ENCODE measurements at places on chromosomes 5 and 9.

GRCh38 chr5:142095035-142095434, 13.5 kb upstream of the NDFIP1 start:
- no peak for DNase-seq

GRCh38 chr5:27252911-27253310, 214.5 kb upstream of the CDH9 start:
- no peak for DNase-seq

GRCh38 chr9:134283111-134283515, 43.1 kb upstream of the RXRA start:
- no peak for DNase-seq

DNA sequence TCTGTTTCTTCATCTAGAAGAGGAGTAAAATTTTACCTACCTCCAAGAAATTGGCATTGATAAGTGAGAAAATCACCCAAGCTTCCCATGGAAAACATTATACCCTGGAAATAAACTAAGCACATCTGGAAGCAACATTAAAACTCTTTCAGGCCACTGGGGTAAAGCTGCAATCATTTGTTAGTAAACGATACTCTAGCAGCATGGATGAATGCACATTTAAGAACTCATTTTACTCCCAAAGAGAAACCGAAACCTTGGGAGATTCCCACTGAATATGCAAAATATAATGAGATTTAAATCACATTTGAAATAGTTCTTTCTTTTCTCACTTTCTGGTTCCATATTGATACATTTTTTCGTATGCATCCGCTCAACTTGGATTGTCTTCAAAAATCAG, 467.5 kb downstream of the EFNA5 start:
- no peak for DNase-seq

DNA sequence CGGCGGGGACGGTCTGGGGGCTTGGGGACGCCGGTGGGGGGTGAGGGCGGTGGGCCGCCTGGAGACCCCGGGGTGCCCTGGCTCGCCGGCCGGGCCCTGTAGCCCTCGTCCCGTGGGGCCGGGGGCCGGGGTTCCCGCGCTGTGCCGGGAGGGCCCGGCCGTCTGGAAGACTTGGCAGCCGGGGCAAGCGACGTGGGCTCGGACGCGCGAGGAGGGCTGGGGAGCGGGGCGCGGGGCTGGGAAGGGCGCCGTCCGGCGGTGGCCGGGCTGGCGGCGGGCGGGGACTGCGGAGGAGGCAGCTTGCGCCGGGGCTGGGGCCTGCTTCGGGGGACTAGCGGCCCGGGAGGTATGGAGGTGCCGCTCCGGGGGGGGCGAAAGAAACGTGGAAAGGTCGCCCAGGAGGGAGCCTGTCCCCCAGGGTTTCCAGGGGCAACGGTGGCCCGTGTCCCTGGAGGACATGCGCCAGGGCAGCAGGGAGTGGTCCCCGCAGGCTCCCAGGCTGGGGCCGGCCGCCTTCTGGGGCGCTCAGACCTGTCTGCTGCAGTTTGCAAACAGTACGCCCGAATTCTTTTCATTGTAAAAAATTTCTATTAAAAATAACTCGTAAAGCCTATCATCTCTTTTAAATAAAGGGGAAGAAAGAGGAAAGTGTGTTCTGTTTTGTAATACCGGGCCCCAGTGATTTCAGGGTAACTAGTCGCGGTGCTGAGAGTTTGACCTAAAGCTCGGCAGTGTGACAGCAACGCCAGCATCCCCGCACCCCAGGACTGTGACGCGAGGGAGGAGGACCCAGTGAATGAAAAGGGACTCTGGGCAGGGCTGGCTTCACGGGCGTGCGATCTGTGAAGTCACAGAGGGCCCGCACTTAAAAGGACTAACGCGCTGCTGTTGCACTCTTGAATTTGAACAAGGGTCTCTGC, 752 bp upstream of the ANKH start:
- DNase-seq, result no peak

DNA sequence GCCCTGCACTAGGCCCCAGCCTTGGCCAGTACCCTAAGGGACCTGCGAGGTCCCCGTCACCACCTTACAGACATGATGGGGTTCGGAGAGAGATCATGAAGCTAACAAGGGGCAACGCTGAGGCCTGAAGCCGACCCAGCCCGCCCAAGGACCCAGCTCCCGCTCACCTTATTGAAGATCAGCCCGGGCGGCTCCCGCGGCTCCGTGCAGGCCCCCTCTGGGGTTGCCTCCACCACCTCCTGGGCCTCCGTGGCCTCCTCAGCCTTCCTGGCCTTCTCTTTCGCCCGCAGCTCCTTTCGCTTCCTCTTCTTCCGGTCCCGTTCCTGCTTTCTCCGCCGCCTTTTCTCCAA, 3.6 kb downstream of the SURF6 start:
- no peak for DNase-seq

- no peak for DNase-seq
These were observed 102.3 kb upstream of the CCDC112 start for GRCh38 chr5:115398719-115399118.

DNA sequence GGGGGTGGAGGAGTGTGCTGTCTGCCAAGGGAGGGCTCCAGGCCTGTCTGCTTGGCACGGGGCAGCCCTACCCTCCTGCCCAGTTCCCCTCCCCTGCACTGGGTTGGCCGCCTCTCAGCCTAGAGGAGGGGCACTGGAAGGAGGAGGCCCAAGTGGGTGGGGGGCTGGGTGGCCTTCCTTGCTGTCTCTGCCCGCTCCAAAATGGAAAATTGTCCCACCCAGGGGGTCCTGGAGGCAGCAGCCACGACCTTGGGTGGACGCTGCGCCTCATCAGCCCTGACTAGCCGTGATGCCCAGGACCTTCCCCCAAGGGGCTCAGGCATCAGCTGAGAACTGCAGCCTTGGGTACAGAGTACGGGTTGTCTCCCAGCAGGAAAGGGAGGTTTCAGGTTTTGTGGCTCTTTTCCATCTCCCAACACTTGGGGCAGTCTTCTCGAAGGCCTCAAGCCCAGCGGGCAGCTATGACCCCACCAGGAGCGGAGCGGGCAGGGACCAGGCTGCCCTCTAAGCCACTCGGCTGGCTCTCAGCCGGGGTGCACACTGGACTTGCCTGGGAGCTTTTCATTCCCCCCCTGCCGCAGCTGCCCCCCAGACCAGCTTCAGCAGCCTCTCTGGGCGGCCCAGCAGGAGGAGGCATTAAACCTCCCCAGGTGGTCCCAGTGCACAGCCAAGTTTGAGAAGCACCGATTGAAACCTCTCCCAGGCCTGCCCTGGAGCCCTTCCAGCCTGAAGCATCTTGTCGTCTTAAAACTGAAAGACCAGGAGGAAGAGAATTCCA, 20.6 kb downstream of the NTNG2 start:
- DNase-seq, result no peak

DNA sequence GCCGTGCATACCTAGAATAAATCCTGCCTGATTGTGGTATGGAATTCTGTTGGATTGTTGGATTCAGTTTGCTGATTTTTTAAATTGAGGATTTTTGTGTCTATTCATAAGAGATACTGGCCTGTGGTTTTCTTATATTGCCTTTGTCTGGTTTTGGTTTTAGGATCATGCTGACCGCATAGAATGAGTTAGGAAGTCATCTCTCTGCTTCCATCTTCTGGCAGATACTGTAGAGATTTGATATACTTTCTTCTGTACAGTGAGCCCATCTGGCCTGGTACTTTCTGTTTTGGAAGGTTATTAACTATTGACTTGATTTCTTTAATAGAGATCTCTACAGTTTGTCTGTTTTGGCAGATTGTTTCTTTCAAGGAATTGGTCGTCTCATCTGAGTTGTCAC, 14.7 kb downstream of the CEP72 start:
- DNase-seq, result no peak

DNA sequence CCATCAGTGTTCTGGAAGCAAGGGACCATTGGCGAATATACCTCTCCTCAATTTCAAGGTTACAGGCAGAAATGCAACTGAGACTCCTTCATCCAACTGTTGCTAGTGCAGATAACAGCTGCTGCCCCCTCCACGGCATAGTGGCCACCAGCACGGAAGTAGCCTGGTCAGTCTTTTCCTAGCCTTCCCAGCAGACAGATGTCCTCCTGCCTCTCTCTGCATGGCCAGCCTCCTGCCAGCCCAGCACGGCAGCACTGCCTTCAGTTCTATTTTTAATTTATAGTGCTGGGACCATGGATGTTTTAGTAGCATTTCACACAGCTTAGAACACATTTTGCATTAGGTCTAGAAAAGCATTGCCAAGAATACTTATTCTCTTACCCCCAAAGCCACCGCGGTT, 188.6 kb downstream of the CFAP90 start:
- DNase-seq, result no peak

GRCh38 chr9:121999556-121999955, 93.6 kb downstream of the TTLL11 start:
- DNase-seq, result no peak

- DNase-seq, result no peak
These were observed 44.6 kb downstream of the POC5 start for GRCh38 chr5:75672616-75673015.

- DNase-seq, result no peak
These were observed 3.5 kb downstream of the IFNA2 start for GRCh38 chr9:21381448-21382339.

- DNase-seq, result no peak
These were observed 72.8 kb downstream of the APBA1 start for GRCh38 chr9:69599232-69599971.

DNA sequence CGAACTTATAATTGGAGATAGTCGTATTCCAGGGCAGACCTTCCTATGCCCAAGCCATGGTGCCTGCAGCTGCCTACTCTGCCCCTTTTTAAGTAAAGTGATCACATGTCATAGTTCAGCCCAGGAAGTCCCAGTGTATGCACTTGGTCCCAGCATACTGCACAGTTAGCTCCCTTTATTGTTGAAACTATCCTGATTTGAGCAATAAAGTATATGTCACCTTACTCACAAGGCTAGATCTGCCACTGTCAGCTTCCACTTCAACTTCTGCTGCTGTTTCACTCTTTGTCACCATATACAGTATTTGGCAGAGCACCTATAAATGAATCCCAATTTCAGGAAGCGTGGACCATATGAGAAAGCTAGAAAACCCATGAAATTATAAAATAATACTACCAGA, 103.8 kb upstream of the PTGER4 start:
- DNase-seq, result no peak

DNA sequence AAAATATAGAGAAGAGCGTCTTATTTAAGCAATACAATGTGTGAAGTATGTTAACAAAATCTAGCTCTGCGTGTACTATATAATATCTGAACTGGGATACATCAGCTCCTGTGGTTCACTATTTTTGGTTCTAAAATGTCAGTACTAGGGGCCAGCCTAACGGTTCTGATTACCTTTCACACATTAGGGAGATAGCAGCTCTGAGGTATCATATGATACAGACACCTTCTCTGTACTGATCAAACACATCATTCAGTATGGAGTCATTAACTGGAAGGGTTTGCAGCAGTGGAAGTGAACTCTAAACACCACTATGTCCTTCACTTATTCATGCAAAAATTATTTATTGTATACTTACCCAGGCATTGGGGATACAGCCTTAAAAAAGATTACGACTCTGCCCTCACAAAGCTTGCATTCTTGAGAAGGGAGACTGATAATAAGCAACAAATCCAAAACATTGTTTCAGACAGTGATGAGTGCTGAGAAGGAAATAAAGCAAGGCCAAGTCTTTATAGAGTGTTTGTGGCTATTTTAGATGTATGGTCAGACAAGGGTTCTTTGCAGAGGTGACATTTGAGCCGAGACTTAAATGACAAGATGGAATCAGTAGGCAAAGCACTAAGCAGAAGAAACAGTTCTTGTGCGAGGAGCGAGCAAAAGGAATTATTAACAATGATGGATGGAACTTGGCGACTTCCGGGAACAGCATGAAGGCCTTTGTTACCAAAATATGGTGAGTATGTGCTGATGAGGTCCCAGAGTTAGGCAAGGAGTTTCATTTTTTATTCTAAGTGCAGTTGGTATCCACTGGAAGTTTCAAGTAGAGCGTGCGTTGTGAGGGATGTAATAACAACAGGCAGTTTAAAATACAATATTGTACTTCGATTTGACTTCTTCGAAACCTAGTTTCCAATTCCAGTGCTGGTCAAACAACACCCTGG, 1.8 kb upstream of the LNPEP start:
- DNase-seq, result no peak

GRCh38 chr5:118243613-118244012, 744.7 kb downstream of the DTWD2 start:
- no peak for DNase-seq

GRCh38 chr5:150644058-150644457, 3.6 kb downstream of the SYNPO start:
- no peak for DNase-seq

All from Panc1 (cell line).